ENCODE measurements at places on chromosomes 7 and 10.

DNA sequence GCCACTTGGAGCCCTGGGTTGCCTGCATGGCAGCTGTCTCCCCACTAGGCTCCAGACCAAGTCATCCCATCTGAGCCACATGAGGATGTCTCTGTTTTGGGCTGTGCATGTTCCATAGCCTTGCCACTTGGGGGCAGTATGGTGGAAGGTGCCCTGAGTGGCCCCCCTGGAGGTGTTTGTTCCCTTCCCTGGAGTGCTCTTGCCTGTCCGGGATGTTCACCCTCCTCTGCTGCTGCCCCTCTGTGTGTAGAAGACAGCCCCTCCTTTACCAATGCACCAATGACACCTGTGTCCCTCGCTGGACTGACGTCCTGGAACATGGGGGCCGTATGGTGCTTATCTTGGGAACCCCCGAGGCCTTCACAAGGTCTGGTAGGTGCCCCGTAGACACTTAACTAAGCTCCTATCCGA, 100.2 kb downstream of the ACTR3B start:
- no peak for DNase-seq

DNA sequence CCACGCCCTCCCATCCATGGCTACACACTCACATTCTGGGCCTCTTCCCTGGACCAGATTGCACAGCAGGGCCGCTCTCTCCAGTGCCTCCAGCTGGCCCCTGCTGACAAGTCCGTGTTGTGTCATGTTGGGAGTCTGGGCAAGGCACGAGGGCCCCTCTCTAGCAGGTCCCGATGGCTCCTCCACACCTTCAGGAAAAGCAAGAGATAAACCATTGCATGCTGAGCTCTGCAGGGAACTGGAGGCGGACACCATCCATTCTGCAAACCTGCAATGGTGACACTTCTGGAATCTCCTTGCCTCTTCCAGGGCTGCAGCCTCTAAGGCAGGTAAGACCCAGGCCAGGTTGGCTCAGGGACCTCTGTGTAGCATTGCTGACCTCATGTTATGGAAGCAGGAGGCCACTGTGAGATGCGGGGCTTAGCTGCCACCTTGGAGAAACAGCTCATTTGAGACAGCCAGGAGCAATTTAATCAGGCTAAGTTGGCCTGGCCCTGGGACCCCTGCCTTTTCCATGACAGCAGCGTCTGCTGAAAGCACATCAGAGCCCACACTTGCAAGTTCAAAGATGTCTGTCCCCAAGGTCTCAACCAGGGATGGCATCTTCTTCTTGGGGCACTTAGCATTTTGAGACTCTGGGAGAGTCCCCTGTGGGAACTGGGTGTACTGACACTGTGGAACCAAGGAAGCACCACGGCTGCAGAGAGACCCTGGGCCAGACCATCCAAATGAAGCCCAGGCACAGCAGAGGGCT, 34.2 kb upstream of the LEP start:
- peak; percentile 33 for DNase-seq

GRCh38 chr7:55548295-55548731, 24.0 kb downstream of the VOPP1 start:
- no peak for DNase-seq

GRCh38 chr10:11150879-11151415, 133.3 kb downstream of the CELF2 start:
- DNase-seq = no peak

DNA sequence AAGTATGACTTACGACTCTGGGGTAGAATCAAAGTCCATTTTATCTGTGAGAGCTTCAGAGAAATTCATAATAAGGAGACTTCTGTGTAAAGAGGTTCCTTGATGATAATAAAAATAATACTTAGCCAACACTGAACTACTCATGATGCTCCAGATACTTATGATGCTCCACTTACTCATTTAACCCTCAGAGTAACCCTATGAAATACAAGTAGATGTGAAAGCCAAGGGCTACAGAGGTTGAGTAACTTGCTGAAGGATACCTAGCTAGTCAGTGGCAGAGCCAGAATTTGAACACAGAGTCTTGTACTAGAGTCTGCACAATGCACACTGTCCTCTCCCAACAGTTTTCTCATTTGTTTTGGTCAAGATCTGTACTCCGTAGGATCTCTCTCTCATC, 89.5 kb downstream of the HECW1 start:
- no peak for DNase-seq
